Neural progenitor cell (in vitro differentiated cells): ENCODE measurements at places on chromosomes 5 and 9.

DNA sequence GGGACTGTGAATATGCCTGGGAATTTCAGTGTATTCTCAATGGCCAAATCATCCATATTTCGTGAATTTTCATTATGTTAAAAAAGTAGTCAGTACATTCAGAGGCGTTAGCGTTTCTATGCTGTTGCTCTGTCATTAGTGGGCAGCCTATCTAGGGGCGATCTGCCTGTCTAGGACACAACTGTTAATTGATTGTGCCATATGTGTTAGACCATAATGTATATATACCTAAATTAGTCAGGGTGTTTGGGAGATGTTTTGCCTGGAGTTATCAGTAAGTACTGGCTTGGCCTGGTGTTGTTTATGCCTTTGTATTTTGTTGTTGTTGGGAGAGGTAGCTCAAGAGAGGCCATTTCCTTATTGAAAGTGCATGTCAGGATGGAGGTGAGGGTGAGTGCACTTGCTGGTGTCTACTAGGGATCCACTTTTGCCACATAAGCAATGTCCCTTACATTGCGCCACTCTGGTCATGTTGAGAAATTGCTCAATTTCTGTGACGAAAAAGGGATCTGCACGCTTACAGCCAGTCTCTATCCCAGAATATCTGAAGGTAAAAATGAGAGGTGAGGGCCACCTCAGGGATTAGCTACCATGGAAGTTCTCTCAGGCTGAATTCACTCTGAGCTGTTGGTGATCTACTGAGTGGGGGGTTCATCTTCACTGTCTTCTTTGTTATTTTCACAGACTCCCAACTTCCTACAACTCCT, 123.3 kb downstream of the ST8SIA4 start:
- no peak for DNase-seq

GRCh38 chr5:81233080-81233634, at the start of gene CKMT2:
TSS of gene CKMT2 (plus strand) at chr5:81233322. CDS start at chr5:81251133, 17,811 bp downstream.
- peak; percentile 67 for DNase-seq

- no peak for DNase-seq
Measured at GRCh38 chr5:179860301-179860700, 1.7 kb upstream of the MRNIP start.

- no peak for DNase-seq
Measured at GRCh38 chr5:109660301-109660700, 29.4 kb upstream of the MAN2A1 start.

DNA sequence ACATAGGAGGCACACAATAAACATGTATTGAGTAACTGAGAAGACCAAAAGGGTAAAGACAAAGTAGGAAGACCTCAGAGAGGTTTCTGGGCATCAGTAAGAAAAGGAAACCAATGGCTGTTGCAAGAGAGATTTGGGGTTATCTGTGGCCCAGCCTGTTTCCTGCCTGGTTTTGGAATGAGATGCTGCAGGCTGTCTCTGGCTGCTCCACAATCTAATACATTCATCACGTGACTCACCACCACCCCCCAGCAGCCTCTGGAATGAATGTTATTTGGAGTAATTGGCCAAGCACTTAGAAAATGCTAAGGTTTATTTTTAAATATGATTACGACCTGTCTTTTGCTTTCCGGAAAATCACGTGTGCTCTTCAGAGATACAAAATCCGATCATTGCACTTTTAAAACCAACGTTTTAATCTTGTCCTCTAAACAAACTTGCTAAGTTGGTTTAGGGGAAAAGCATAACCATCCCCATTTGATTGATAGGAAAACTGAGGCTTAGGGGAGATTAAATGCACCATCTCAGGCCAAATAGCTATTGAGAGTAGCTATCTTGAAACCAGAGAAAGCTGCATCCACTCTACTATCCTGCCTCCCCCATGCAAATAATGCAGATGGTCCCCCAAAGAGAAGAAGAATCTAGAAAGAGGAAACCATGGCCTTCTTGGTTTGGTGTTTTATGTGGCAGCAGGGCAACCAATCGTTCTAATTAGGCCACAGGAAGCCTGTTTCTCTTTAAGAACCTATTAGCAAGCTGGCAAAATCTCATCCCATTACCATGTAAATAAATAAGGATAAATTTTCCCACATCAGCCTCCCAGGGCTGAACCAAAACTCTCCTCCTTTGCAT, 151.8 kb upstream of the ADRA1B start:
- DNase-seq = no peak

DNA sequence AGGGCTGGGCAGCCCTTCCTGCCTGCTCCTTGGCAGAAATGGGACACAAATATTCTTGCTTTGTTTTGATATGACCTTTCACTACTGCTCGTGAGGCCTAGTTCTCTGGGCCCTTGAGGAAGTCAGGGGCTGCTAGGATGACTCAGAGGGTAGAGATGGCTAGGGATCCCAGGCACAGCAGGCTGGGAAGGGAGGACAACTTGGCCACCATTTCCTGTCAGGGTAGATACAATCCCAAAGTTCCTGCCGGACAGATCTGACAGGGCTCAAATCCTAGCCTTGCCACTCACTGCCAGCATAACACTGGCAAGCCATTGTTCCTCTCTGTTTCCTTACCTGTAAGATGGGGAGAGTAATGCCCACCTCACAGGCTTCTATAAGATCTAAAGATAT, 31.7 kb upstream of the MEIKIN start:
- no peak for DNase-seq

- DNase-seq = no peak
Measured at GRCh38 chr5:1777281-1778137, 22.1 kb downstream of the MRPL36 start.

DNA sequence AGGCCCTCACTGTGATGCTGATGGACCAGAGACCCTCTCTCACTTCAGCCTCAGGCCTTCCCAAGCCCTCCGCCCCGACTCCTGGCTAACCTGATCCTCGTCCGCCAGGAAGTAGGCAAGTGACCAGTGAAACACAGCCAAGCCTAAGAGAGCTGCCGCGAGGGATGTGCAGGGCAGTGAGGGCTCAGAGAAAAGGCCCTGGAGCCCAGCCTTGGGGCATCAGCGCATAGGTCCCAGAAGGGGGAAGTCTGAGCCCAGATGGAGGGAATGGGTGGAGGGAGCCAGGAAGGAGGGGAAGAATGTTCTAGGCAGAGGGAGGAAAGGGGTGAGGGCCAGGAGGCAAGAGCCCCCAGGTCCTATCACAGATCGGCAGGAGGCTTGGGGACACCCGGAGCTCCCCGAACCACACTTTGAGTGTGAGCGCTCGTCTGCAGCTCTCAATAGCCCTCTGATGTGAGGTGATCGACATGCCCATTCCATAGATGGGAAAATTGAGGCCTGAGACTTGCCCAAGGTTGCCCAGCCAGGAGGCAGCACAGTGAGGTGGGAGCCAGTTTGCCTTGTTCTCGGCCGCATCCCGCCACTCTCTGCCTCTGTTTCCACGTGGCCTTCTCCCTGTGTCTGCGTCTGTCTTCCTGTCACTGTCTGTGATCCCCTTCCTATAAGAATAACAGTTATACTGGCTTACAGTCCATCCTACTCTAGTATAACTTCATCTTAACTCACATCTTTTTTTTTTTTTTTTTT, 20.2 kb downstream of the PLPP7 start:
- no peak for DNase-seq

GRCh38 chr5:15807871-15808270, 307.9 kb downstream of the FBXL7 start:
- no peak for DNase-seq

GRCh38 chr5:3671337-3671736, 75.7 kb downstream of the IRX1 start:
- no peak for DNase-seq

GRCh38 chr9:14909961-14910805, at the start of gene FREM1:
TSS of gene FREM1 (minus strand) at chr9:14910428. CDS start at chr9:14868977, 41,451 bp downstream.
- peak; percentile 87 for DNase-seq

- DNase-seq = no peak
Measured at GRCh38 chr9:35357826-35358225, 132.1 kb upstream of the RUSC2 start.

- DNase-seq = no peak
Measured at GRCh38 chr5:147065071-147065470, 169.8 kb upstream of the STK32A start.

DNA sequence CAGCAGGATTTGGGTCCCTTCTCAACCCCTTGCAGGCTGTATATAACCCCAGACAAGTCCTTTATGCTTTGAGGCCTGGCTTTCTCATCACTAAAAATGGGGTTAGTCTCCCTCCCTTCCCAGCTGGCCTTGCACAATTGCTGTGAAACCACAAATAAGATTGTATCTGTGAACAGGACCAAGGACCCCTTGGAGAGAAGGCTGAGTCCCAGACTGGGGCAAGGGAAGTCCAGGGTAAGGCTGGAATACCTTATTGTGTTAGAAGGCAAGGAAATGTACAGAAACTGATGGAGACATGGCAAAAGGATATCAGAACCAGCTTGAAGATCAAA, 11.4 kb downstream of the MACROH2A1 start:
- no peak for DNase-seq

DNA sequence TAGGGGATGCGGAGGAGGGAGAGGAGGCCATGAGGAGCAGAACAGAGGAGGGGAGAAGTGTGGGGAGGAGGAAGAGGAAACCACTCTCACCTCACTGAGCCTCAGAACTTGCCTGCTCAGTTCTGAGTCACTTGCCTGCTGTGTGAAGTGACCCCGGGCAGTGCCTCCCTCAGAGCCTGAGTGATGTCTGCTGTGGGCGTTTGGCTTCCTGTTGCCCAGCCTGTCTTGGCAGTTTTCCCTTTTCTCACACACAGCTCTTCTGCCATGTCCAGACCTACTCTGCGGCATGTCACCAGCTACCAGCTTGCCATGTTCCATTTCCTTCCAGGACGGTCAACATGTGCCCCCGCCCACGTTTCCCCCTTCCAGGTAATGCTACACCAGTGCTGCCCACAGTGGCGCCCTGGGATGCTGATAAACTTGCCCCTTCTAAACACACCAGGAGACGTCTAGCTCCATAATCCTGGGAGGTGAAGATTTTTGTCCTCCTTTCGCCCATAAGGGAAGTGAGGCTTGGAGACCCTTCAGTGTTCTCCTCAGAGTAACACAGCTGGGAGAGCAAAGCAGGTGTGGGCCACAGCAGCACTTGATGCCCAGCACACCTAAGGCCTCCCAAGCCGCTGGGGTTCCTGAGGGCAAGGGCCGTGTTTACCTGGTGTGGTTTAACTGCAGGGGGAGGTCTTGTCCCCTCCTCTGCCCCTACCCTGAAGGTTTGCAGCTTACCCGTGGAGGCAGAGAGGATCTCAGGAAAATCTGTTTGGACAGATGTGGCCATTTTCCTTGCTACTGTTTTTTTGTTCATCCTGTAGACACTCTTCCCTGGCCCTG, 63.8 kb upstream of the RNF130 start:
- no peak for DNase-seq

DNA sequence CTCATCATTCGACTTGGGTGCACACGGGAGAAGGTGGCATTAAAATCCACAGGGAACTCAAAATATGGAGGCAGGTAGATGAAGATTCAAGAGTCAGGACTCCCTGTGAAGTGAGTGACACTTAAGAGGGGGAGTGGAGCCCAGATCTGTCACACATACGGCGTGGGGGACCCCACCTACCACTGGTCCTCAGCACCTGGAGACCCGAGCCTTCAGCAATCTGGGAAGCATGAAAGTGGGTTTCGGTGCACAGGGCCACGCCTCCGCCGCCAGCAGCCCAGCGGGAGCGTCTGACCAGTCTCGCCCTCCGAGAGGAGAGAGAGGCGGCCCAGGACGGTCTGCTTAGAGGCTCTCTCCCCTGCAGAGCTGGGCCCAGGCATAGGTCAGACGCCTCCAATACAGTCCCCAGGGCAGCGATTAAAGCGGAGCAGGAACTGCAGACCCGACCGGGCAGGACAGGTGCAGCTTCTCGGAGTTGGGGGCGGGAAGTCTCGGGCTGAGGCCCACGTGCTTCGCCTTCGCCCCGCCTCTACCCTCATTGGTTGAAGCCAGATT, 639 bp upstream of the SLC2A8 start:
- DNase-seq = no peak

DNA sequence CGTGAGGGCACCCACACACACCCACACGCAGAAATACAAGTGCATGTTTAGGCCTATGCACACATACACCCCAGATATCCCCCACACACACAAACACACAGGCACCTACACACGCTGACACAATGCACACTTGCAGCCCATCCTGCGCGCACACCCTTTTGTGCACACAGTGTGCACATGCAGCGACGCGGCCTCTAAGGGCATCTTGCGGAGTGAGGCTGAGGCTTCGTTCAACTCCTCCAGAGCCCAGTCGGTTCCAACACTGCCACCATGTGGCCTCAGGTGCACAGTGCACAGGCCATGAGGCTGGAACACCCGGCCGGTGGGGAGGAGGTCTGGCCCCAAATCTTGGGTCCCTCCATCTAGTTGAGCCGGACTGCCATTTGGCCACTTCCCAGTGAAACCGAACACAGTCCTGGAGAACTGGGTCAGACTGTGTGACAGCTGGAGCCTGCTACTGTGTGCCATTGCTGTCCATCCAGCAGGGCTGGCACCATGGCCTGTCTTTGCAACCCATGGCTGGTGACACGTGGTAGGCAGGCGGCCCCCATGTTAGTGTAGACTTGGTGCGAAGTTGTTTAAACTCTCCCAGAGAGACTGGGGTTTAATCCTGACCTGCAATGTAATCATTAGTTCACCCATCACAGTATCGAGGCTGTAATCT, 97.7 kb upstream of the MVB12B start:
- DNase-seq = peak; percentile 89

DNA sequence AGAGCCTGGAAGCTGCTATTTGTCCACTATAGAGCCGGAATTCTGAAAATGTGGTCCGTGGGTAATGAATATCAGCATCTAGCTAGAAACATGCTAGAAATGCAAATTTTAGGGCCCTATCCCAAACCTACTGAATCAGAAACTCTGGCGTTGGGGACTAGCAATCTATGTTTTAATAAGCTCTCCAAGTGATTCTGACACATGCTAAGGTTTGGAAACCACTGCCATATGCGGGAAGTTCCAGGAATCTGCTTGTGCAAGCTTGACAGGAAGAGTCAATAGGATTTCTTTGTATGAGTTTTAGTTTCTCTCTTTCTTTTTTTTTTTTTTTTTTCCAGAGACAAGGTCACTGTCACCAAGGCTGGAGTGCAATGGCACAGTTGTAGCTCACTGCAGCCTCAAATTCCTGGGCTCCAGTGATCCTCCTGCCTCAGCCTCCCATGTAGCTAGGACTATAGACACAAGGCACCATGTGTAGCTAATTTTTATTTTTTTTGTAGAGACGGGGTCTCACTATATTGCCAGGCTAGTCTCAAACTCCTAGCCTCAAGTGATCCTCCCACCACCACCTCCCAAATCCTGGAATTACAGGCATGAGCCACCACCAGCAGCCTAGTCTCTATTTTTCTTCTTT, 26.4 kb upstream of the CARNMT1 start:
- DNase-seq = no peak

GRCh38 chr5:53481887-53482716, 1.7 kb downstream of the FST start:
- peak; percentile 66 for DNase-seq

GRCh38 chr9:98596486-98596885, 112.2 kb downstream of the GABBR2 start:
- no peak for DNase-seq

DNA sequence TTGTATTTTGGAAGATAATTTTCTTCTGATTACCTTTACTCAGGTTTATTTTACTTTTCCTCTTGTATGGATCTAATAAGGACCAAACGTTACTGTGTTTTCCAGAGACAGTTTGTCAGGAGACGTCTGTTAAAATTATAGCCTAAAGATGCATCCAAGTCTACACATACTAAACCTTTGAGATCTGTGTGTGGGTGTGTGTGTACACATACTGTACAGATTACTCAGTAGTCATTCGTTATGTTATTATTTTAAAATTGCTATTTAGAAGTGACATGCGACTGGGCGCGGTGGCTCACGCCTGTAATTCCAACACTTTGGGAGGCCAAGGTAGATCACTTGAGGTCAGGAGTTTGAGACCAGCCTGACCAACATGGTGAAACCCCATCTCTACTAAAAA, 51.6 kb upstream of the CNTLN start:
- no peak for DNase-seq
